ENCODE measurements at places on chromosomes 6 and 20.

GRCh38 chr20:44571362-44571988 lies 10.9 kb upstream of the PKIG start:
- peak; percentile 40 for DNase-seq

DNA sequence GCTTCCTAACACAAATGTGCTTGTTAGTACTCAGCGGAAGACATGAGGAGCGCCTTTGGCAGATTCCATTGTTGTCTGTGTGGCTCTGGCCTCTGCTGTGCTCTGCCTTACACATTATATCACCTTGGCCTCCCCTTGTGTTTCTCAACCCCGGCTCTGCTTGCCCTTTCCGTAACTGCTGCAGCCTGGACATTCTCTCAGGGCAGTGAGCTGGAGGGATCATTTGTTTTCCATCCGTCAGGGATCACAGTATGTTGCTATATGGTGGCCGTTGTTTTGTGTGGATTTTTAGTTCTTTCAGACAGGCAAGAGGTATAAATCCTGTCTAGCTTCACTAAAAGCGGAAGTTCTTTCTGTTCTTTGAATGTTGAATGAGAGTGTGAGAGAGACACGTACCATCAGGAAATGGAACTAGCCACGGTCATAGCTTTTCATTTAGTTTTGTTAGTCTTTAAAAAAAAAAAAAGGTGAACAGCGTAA lies 175.1 kb downstream of the JARID2 start:
- DNase-seq: no peak

GRCh38 chr6:11710311-11710761 lies 68.3 kb downstream of the ADTRP start:
- DNase-seq: no peak

DNA sequence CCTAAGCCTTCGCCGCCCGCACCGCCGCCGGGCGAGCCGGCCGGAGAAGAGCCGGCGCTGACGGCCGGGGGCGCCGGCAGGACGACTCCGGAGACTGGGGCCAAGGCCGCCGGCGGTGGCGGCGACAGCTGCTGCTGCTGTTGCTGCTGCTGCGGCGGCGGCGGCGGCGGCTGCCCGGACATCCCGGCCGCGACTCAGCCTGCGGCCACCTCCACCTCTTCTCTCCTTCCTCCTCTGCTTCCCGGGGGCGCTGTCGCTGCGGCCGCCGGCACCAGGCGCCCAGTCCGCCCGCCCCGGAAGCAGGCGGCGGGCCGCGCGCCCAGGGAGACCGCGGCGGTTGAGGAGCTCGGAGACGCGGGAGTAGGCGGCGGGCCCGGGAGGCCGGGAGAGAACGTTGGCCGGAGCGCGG lies 307 bp downstream of the RANBP9 start:
- no peak for DNase-seq

DNA sequence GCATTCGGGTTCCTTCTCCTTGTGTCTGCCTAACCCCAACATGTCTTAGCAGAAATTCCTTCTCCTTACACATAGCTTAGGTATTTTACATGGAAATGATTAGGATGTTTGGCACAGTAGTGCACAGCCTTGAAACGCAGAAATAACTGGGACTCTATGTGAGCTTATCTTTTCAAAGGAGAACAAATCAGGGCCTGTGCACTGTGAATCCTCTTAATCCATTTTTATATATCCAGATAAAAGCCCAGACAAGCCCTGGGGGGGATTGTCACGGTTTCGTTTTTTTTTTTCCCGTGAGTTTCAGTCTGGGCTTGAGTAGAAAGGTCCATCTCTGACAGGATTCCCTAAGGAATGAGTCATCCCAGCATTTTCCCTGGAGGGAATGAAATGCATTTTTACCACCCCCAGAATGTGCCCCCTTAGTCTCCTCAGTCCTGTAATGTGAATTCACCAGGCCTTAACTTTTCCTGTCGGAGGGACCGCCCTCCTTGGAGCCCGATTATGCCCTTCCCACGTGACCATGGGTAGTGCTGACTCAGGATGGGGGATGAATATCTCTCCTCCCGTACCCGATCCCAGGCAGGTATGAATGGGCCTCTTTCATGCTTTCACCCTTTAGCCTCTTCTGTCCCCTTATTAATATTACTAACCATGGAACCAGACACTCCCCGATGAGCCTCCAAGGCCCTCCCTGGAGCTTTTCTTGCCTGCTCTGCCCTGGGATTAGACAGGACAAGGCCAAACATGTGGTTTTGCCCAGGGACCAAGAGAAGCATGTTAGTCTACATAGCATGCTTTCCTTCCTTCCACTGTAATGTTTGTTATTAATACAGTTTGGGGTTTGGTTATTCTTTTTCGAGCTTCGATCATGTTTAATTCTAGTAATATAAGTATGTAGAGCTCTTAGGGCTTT lies 23.9 kb upstream of the NAA20 start:
- DNase-seq: peak; percentile 95

DNA sequence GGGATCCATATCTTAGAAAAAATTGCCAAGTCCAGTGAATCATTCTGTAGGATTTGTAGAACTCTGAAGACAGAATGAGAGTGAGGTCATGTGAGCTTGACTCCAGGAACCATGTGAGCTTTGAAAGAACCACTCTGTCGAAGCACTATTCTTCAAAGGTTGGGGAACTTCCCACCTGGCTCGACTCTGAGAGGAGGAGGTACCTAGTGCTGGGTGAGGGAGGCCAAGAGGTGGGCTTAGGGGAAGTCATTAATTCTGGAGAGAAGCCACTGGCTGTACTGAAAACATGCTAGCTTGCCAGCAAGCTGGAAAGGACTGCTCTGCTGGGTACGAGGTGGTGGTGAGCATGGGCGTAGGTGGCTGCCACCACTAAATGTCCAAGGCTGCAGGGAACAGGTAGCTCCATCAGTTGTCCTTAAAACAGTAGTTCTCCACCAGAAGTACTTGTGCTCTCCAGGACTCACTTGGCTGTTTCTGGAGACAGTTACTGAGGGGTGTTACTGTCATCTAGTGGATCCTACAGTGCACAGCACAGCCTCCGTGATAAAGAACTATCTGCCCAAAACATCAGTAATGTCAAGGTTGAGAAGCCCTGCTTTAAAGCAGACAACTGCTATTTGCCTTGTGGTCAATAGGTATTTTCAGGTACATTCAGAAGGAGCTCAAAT lies 34.7 kb upstream of the SYNJ2 start:
- DNase-seq: no peak

- no peak for DNase-seq
Observed at GRCh38 chr6:44797746-44798145, 410.2 kb downstream of the CDC5L start.

- DNase-seq: peak; percentile 27
Observed at GRCh38 chr6:106377061-106377540, 16.6 kb downstream of the CRYBG1 start.

GRCh38 chr6:6332811-6333244 lies 12.4 kb upstream of the F13A1 start:
- DNase-seq: peak; percentile 71

DNA sequence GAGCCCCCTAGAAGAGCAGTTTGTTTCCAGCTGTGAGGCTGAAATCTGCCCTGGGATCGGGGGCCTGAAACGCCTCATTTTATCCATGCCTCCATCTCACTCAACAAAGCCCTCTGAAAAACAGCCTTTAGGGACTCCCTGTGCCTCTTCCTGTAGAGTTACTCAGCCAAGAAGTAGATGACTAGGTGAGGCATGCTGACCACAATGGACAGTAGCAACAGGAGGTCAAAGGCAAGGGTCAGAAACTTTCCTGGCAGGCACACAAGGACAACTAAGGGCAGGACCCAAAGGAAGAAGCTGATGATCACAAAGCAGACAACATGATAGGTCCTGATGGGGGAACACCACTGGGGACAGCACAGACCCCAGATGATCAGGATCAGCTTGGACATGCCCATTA lies 12.8 kb downstream of the MAS1L start:
- DNase-seq: no peak

GRCh38 chr6:156919814-156920369 lies 142.7 kb downstream of the ARID1B start:
- DNase-seq: no peak

DNA sequence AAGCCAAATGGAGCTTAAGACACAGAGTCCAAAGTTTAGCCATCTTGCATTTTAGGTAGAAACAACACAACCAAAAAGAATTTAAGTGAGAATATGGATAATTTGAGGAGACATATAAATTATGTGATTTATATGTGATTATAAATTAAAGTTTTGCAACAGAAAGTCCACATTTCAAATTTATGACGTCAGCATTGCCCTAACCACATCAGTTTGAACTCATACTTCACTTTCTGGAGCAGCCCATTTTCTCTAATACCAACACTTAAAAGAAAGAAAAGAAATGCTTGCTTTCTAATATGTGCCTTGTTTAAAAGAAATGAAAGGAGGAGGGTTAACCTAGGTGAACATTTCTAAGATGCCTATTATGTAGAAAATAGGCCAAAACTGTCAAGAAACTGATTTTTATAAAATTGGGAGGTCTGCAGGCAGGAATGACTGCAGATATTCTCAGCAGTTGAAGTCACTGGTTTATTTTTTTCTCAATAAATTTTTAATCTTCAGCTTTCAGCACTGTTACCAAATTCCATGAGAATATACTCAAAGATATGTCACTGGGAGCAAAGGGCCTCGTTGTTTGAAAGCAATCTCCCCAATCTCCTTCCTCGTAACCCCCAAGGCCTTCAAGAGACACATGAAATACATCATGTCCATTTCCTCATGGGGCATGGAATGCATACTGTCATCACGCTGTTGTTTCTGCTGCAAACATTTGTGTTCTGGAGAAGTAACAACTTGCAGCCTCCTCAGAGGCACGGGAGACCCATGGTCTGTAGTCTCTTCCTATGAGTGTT lies 137.8 kb downstream of the SOD2 start:
- peak; percentile 22 for DNase-seq

DNA sequence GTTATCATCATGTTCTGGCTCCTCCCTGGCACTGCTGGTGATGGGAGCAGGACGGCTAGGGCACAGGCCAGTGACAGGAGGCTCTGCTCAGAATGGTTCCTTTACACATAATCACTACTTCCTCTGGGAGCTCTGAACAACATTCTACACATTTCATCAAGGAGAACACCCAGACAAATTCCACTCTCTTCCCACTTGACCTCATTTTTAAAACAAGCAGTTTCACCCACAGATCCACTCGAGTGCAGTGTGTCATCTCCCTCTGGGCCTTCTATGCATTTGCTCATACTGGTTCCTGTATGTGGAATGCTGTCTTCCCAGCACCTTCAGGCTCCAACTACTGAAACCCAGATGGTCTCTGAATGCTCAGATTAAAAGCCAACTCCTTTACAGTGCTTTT lies 84.8 kb downstream of the ELOVL5 start:
- DNase-seq: peak; percentile 35

- DNase-seq: no peak
Observed at GRCh38 chr6:16698997-16699868, 62.0 kb downstream of the ATXN1 start.

Measured in fibroblast of skin of abdomen (primary cell).